ENCODE measurements at places on chromosomes 5 and 9.

- no peak for DNase-seq
Observed at GRCh38 chr5:6365977-6366590, 12.3 kb downstream of the MED10 start.

GRCh38 chr9:10843151-10843550 lies 230.3 kb upstream of the PTPRD start:
- DNase-seq, result no peak

GRCh38 chr9:72365525-72366256 lies 683 bp upstream of the ZFAND5 start:
- peak; percentile 63 for DNase-seq

- no peak for DNase-seq
Observed at GRCh38 chr5:31433229-31433628, 98.7 kb downstream of the DROSHA start.
